ENCODE measurements at places on chromosomes 4 and X.

DNA sequence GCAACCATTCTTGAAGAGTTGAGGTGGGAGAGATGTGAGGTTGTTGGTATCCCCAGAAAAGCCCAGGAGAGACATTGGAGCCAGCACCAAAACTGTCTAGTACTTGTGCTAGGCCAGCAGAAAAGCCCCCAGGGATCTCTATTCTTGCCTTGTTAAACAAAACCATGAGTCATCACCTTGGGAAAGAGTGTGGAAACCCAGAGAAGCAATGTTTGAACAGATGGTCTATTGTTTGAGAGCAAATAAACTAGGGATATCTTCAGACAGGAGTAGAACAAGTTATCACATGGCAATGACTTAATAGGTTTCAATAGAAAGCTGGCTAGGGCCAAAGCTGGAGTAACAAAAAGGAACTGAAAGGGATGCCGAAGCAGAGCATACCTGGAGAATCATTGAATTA, 195.7 kb upstream of the CASK start:
- no peak for DNase-seq

GRCh38 chr4:38014421-38014852, 54.2 kb downstream of the PTTG2 start:
- no peak for DNase-seq

DNA sequence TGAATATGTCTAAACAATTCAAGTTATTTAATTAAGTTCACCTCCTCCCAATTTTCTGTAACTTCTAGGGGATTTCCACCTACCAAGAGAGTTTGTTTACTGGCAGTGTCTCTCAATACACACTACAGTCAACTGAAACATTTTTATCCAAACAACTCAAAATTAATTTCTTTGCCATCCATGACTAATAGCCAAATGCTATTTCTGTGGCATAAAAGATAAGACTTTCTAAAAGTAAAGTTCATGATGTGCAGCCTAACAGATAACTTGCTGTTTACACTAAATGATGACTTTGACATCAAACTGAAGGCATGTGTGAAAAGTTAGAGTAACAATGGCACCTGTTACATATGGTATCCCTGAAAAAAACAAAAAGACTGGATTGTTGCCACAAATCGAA, 7.3 kb downstream of the TAB3 start:
- no peak for DNase-seq

DNA sequence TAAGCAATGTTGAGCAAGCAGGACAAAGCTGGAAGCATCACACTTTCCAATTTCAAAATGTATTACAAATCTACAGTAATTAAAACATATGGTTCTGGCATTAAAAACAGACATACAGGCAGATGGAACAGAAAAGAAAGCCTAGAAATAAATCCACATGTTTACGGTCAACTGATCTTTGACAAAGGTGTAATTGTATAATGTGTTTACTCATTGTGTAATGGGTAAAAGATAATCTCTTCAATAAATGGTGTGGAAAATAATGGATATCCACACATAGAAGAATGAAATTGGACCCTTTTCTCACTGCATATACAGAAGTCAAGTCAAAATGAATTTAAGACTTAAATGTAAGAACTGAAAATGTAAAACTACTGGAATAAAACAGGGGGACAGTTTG, 394.2 kb downstream of the ANKRD50 start:
- DNase-seq: no peak
